ENCODE measurements at places on chromosomes 3 and 15. TPM values are rescaled to one million over a fixed set of nuclear protein-coding genes. Genes with fewer than 3 reads are reported as not detected.

GPR87 gene
- total RNA-seq = 2.5 TPM

ROBO1 gene
- total RNA-seq = 2.1 TPM

AHSG gene
- not detected for total RNA-seq

TNFAIP8L3 gene
- total RNA-seq = not detected

CELF6 gene
- total RNA-seq = 0.40 TPM

FEZF2 gene
- total RNA-seq = not detected

ADAMTSL3 gene
- total RNA-seq = not detected

GOLGA6L2 gene
- not detected for total RNA-seq

SMAD3 gene
- total RNA-seq = 40.8 TPM

ROPN1 gene
- total RNA-seq = not detected

DPPA2 gene
- not detected for total RNA-seq

RPL39L gene
- total RNA-seq = 18.2 TPM

DNA sequence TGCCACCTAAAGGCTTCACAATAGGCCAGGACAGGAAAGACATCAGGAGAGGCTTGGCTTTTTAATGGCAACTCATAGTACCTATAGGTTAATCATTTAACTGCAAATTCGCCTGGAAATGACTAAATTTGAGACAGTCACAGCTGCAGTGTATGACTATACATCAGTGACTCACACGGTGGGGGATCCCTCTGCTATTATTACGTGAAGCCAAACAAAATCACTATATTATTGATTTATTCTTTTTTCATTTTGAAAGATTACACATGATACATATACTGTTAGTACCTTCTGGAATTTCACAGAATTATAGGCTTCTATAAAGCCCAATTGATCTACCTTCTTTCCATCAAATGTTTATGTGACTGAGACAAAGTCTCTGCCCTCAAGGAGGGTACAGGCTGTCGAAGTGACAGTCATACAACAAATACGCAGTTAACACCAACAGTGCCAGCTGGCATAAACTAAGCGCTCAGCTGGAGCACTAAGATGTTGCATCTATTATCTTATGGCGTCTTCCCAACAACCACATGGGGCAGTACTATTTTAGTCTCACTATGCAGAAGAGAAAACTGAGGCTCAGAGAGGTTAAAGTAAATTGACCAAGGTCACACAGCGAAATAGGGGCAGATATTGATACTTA, 82.0 kb upstream of the LMOD3 start:
- DNase-seq = peak; percentile 77

- DNase-seq = no peak
Observed at GRCh38 chr3:65642883-65643282, 395.8 kb downstream of the MAGI1 start.

GRCh38 chr3:15154326-15154725, 51.7 kb upstream of the CAPN7 start:
- DNase-seq = no peak

DNA sequence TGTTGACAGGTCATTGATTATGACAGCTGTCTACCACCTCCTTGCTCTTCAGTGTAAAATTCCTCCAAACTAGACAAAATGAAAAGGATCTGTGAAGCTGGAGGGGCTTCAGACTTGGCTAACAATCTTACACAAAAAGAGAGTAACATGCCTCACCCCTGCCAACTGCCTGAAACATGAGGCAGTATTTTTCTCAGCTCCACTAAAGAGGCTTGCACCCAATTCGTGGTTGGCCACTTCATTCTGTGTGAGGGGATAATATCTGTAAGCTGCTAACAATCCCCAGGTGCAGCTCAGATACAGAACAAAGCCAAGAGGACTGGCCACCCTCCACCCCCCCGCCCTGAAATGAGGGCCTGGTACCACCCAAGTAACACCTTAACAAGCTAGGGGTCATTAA, 2.8 kb downstream of the MB21D2 start:
- no peak for DNase-seq

- no peak for DNase-seq
Observed at GRCh38 chr15:25234831-25235230, 204.0 kb downstream of the UBE3A start.

DNA sequence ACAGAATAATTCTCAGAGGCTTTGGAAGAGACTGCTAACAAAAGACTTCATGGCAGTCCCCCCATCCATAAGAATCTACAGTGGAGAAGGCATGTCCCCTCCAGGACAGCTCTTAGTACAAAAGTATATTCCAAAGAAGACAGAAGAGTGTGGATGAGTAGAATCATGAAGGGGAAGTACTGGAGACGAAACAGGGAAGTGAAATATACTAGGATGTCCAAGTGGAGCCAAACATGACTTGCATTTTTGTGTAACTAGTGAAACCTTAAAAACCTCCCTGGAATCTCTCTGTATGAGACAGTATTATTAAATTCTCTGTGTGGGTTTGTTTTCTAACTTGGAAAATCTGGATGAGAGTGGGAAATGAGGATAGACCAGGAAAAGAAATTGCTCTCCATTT, 312.4 kb downstream of the RSL24D1 start:
- DNase-seq = no peak

- peak; percentile 11 for DNase-seq
Observed at GRCh38 chr3:47476644-47477199, 981 bp upstream of the SCAP start.

DNA sequence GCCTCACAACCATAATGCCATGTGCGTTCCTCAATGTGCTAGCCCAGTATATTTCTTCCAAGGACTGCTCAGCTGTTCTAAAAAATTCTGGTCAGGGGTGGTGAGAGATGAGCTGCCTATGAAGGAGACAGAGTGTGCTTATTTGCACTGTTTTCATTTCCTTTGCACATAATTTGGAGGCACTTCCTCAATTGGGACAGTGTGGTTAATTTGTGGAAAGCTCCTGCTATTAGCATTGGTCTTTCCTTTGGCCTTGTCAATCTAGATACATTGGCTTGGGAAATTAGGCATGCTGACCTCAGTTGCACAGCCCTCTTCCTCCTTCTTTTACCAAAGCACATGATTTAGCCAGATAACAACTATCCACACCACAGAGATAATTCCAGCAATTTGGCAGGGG, 9.4 kb downstream of the FAM81A start:
- DNase-seq = no peak

DNA sequence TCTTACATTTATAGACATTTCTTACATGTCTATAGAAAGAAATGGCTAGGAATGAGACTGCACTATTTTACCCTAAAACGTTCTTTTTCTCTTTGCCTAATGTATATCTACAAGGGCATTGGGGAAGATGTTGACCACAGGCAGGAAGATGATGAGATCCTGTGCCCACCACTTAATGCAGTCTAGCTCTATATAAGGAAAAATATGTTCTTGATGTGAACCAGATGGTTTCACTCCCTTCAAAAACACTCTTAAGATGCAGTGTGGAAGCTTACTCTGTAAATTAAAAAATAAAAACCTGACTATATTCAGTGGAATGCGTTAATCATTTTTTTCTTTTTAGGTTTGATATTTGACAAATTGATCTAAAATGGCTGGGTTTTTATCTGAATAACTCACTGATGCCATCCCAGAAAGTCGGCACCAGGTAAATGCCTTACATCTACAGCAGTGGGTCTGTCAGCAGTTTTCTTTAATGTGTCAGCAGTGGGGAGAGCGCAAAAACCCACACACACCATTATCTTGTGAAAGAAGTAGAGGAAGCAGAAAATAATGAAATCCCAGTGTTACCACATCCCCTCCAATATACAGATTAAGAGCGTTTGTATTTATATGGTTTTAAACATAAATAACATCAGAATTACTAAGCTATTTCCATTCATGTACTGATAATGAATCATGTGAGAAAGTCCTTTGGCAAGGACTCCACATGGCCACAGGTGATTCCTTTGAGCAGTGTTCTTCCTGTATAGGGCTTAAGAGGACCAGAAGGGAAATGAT, 10.1 kb downstream of the AGTR1 start:
- no peak for DNase-seq

DNA sequence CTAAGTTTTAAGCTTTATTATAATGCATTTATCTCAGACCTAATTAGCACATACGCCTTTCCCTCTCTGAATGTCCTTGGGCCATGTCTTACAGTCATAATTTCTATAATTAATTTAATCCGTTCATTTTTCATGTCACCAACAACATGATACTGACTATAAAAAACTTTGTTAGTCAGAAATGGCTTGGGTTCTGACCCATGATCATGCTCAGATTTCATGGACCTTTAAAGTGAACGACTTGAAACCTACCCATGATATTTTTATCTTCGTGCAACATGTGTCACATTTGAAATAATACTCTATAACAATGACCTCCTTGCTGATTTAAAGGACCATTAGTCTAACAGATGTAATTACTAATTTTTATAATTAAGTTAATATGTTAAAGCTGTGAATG, 1033.8 kb downstream of the DIPK2A start:
- DNase-seq = no peak

DNA sequence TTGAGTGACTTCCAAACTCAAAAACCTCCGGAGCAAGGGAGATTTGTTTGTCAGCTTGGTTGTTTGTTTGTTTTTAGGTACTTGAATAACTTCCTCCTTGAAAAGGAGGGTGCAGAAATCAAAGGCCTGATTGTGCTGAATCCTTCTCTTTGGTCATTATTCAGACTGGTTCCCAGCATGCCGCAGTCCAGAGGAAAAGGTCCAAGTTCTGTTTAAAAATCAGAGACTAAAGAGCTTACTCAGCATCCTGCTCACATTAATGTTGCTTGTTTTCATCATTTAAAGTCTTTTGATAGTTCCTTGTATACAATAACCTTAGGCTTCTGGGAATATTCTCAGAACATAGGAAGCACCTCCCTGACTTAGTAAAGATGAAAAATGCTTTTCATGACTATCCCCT, 982 bp upstream of the SCG3 start:
- no peak for DNase-seq

GRCh38 chr15:32688151-32688639, 29.6 kb upstream of the GREM1 start:
- DNase-seq = no peak

DNA sequence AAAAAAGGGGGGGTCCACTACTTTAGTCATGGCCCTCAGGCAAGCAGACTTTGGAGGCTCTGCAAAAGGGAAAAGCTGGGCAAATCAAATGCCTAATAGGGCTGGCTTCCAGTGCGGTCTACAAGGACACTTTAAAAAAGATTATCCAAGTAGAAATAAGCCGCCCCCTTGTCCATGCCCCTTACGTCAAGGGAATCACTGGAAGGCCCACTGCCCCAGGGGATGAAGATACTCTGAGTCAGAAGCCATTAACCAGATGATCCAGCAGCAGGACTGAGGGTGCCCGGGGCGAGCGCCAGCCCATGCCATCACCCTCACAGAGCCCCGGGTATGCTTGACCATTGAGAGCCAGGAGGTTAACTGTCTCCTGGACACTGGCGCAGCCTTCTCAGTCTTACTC, 15.3 kb downstream of the ZMAT3 start:
- no peak for DNase-seq

DNA sequence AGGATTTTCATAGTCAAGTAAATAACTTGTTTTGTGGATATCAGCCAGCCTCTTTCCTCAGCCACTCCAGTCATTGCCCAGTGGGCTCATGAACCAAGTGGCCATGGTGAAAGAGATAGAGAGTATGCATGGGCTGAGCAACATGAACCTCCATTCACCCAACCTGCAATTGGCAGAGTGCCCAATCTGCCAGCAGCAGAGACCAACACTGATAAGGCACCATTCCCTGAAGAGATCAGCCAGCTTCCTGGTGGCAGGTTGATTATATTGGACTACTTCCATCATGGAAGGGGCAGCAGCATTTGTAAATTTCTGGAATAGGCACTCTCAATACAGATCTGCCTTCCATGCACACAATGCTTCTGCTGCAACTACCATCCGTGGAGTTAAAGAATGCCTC, 10.3 kb upstream of the MCF2L2 start:
- DNase-seq = no peak

- DNase-seq = no peak
Observed at GRCh38 chr3:9347081-9347480, 15.8 kb upstream of the THUMPD3 start.
